ENCODE measurements at places on chromosomes 2 and 18.

DNA sequence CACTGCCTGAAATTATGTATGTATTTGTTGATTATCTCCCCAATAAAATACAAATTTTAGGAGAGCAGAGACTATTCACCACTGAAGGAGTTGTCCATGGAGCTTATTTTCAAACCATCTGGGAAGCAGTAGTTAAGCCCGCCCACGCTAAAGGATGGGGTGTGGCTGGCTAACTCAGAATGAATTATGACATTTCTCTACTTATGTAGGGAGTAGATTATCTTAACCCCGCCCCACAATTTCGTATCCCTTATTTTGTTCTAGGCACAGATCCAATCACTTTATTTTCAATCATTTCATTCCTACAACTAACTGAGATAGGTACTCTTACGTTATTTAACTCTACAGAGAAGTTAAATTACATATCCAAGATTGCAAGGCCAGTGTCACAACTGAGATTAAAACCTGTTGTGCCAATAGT is 1.4 kb upstream of the LAPTM4A start:
- peak; percentile 90 for DNase-seq

GRCh38 chr2:63408530-63408929 is 179.7 kb downstream of the WDPCP start:
- DNase-seq = no peak

DNA sequence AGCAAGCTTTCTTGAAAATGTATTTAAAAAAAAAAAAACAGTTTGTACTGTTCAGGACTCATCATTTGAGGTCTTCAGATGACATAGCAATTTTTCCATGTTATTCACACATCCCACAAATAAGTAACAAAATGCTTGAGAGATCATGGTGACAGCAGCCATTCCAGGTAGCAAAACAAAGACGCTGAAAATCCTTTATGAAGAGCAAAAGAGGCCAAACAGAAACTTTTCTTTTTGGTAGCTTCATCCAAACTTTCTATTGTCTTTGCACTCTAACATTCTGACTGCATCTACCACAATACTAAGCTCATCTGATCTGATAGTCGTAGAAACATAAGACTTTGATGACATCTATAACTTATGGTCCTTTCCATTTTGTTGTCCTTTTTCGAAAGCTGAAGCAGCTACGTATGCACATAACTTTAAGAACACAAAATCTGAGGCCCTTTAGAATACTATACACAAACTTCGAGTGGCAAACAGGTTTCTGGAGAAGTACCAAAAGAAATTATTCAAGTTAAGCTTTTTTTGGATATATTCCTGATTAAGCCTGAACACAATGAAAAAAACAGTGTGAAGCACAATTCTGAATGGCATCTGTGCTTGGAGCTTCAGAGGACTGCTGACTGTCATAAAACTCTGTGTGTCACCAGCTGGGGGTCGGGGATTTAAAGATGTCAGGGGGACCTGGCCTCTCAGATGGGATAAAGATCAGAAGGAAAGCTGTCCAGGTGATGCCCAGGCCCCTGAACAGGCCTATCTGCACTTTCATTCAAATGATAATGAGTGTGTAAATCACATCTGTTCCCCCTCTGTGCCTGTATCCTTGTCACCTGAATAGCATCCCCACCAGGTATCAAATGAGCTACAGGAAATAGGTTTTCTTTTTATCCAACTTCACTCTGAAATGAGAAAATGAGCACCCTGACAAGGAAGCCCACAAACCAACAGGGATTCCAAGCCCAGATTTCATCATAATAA is 75.8 kb downstream of the ZEB2 start:
- no peak for DNase-seq

GRCh38 chr2:231925303-231926179 is 655 bp downstream of the NPPC start:
- peak; percentile 30 for DNase-seq

DNA sequence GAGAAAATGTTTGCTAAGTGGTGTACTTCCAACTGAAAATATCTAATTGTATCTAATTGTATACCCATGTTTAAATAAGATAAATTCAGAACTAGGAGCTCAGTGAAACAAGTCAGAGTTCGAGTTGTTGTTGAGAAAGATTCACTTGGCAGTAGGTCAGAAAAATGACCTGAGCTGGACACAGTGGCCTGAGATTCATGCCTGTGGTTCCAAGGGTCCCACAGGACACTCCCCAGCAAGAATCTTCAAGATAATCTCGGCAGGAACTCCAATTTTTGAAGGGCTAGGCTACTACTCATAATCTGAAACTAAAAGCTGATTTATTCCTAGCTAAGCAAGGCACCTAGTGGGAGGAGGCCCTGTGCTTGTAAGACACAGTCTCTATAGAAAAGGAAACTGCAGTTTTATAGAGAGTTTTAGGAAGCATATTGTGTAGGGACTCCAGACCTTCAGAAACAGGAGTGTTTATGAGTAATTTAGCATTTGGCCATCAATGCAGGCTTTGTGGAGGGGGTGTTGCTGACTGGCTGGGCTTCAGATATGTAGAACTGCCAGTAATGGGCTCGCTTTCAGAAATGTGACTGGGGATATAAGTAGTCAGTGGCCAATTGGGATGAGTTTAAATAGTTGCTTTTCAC is 43.2 kb downstream of the SP140 start:
- no peak for DNase-seq

DNA sequence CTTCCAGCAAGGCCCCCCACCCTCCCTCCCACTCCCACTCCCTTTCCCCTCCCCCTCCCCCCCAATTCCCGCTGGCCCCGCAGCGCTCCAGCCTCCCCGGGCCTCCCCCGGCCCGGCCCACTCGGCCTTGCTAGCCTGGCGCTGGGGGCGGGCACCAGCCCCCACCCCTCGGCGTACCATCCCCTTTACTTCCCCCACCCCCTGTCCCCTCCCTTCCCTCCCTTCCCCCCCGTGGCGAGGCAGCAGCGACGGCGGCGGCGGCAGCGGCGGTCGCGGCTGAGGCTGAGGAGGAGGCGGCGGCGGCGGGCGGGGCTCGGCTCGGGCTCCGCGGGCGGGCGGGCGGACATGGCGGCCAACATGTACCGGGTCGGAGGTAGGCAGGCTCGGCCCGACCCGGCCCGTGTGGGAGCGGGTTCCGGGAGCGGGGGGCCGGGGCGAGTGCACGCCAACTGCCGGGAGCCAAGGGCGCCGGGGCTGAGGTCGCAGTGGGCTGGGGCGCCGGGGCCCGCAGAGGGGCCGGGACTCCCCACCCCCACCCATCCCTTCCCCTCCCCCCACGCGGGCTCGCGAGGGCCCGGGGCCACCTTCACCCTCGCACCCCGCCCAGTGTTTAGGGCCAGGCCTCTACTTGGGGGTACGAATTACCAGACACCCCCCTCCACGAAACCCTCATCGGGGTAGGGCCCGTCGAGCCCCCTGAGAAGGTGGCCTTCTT is at the start of gene MTA3:
TSS of gene MTA3 (plus strand) at position 232 of the 715 bp plus-strand sequence. CDS start at position 346, 114 bp downstream.
- no peak for DNase-seq

DNA sequence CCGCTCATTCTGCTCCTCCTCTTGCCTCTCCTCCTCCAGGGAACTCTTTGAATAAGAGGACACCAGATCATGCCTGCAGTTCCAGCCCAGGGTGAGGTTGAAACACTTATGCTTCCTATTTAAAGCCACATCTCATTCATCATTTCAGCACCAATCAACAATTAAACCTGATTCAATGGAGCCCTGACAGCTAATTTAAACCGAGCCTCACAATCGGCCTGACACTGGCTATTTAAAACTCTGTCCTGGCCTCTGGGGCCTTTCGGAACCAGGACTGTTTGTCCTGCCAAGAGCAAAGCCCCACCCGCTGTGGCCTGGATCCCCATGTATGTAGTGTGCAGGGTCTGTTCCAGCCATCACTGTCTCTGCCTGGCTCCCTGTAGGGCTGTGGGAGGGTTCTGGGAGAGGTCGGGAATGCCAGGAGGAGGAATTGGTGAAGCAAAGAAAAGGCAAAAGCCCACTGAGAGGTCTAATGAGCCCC is 97.4 kb downstream of the MCFD2 start:
- no peak for DNase-seq

GRCh38 chr18:62279561-62279960 is 45.5 kb upstream of the TNFRSF11A start:
- DNase-seq = no peak

DNA sequence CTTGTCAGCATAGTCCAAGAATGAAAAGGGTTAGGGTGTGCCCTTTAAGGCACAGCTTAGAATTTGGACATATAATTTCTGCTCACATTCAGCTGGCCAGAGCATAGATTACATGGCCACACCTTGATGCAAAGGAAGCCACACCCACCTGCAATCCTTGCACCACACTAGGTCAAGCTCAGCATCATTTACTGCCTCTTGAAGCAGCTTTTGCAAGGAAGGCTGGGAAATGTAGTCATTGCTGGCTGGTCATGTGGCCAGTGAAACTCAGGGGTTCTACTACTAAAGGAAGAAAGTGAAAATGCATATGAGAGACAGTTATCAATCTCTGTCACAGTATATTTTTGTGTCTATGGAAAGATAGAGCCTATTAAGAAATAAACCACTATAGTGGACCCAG is 159.3 kb downstream of the GFPT1 start:
- DNase-seq = no peak
